ENCODE measurements at places on chromosomes 4 and X.

GRCh38 chr4:7722766-7723387 is 216.8 kb downstream of the AFAP1 start:
- no peak for DNase-seq

GRCh38 chr4:183347566-183347965 is 25.3 kb upstream of the CLDN24 start:
- no peak for DNase-seq

DNA sequence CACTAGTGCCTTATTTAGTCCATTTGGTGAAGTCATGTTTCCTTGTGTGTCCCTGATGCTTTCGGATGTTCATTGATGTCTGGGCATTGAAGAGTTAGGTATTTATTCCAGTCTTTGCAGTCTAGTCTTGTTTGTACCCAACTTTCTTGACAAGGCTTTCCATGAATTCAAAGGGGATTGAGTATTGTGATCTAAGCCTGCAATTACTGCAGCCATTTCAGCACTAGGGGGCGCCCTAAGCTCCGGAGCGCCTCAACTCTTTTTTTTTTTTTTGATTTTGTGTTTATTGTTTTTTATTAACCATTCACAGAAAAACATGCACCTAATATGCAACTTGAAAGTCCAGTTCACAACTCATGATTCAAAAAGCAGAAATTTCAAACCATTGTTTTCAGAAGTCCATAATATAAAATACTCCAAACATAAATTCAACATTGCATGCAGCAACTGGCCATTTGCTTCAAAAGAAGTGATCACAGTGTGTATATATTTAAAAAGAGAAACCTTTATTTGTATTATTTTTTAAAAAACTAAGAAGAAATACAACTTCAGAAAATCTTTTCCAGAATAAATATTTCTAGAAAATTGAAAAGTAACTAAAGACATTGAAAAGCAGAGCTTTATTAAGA is 59.2 kb downstream of the PTPN13 start:
- no peak for DNase-seq

- no peak for DNase-seq
These were observed 2.9 kb downstream of the TMSB4X start for GRCh38 chrX:12977761-12978204.

DNA sequence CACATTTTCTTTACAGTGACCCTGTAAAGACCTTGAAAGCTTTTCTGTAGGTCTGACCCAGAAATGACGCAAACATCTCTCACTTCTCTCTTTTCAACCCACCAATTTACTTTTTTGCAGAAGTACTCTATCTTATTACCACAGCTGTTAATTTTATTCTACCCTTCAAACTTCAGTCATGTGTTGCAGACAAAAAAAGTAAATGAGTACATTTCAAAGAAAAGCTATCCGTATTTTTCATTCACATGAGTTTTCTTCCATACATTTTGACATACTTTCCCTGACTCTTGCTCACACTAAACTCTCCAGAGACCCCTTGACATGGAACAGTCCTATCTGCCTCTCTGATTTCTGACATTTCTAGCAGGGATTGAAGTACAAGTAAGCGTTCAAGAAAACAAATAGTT is 51.7 kb downstream of the SLC7A11 start:
- DNase-seq, result no peak

- DNase-seq, result no peak
These were observed 591 bp upstream of the ACSL4 start for GRCh38 chrX:109733613-109734083.

GRCh38 chrX:137747244-137748043 is 181.5 kb downstream of the ZIC3 start:
- DNase-seq, result no peak

DNA sequence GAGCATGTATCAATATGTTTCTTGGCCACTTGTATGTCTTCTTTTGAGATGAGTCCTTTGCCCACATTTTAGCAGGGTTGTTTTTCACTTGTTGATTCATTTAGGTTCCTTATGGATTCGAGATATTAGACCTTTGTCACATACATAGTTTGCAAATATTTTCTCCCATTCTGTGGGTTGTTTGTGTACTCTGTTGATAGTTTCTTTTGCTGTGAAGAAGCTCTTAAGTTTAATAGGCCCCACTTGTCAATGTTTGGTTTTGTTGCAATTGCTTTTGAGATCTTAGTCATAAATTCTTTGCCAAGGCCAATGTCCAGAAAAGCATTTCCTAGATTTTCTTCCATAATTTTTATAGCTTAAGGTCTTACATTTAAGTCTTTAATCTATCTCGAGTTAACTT is 280.7 kb upstream of the GALNT7 start:
- no peak for DNase-seq

GRCh38 chrX:13311560-13311959 is 8.3 kb downstream of the ATXN3L start:
- no peak for DNase-seq

- no peak for DNase-seq
These were observed 911.8 kb downstream of the CENPC start for GRCh38 chr4:66633477-66633876.

GRCh38 chr4:3371033-3372001 is 70.5 kb upstream of the HGFAC start:
- DNase-seq, result no peak

- no peak for DNase-seq
These were observed 326.5 kb downstream of the TEX13C start for GRCh38 chrX:125646195-125646594.

DNA sequence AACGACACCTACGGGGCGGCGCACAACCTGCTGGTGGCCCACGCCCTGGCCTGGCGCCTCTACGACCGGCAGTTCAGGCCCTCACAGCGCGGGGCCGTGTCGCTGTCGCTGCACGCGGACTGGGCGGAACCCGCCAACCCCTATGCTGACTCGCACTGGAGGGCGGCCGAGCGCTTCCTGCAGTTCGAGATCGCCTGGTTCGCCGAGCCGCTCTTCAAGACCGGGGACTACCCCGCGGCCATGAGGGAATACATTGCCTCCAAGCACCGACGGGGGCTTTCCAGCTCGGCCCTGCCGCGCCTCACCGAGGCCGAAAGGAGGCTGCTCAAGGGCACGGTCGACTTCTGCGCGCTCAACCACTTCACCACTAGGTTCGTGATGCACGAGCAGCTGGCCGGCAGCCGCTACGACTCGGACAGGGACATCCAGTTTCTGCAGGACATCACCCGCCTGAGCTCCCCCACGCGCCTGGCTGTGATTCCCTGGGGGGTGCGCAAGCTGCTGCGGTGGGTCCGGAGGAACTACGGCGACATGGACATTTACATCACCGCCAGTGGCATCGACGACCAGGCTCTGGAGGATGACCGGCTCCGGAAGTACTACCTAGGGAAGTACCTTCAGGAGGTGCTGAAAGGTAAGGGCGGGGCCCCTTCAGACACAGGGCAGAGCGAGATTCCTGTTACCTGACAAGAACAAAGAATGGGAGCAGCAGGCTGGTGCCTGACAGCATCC is 11.7 kb downstream of the RPL9 start:
- DNase-seq, result peak; percentile 70

DNA sequence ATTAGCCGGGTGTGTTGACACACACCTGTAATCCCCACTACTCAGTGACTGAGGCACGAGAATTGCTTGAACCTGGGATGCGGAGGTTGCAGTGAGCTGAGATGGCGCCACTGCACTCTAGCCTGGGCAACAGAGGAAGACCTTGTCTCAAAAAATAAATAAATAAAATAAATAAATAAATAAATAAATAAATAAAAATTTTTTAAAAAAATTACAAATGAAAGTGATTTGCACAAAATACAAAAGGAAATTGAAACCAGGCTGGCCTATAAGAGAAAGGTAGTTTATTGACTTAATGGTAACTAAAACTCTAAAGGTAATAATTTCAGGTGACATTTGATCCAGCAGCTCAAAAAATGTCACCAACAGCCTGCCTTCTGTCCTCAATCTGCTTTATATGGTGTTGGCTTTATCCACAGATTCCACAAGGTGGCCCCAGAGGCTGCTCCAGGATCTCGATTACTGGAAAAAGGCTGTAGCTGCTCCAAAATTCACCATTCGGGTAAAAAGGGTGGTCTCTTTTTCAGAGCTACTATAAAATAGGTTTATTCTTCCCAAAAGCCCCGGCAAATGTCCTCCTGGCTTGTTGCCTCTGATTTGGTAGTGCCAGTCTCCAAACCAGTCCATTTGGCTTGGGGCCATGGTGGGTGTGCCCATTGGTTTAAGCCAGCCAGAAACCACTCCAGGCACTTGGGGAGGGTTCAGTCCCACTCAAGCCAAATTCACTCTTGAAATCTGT is 61.4 kb upstream of the TRIM2 start:
- peak; percentile 83 for DNase-seq

GRCh38 chrX:40746521-40746920 is 11.2 kb upstream of the MED14 start:
- DNase-seq, result no peak

GRCh38 chr4:40349561-40350198 is 14.5 kb downstream of the CHRNA9 start:
- no peak for DNase-seq

GRCh38 chrX:131388293-131388692 is 99.2 kb upstream of the IGSF1 start:
- DNase-seq, result no peak

- no peak for DNase-seq
These were observed 306.5 kb downstream of the CAMK2D start for GRCh38 chr4:113455061-113455460.

DNA sequence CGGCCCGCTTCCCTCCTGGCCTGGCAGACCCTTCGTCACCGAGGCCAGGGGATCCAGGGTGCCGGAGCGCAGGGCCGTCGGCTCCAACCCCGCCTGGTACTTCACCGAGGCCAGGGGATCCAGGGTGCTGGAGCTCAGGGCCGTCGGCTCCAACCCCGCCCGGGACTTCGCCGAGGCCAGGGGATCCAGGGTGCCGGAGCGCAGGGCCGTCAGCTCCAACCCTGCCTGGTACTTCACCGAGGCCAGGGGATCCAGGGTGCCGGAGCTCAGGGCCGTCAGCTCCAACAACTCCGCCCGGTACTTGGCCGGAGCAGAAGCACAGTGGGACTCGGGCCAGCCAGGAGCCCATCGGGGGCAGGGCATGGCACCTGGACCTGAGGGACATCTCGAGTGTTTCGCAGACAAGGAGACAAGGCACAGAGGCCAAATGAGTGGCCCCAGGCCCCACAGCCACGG is 85.1 kb downstream of the FAM53A start:
- DNase-seq, result no peak

GRCh38 chr4:187294861-187295260 is 571.2 kb upstream of the FAT1 start:
- DNase-seq, result no peak

DNA sequence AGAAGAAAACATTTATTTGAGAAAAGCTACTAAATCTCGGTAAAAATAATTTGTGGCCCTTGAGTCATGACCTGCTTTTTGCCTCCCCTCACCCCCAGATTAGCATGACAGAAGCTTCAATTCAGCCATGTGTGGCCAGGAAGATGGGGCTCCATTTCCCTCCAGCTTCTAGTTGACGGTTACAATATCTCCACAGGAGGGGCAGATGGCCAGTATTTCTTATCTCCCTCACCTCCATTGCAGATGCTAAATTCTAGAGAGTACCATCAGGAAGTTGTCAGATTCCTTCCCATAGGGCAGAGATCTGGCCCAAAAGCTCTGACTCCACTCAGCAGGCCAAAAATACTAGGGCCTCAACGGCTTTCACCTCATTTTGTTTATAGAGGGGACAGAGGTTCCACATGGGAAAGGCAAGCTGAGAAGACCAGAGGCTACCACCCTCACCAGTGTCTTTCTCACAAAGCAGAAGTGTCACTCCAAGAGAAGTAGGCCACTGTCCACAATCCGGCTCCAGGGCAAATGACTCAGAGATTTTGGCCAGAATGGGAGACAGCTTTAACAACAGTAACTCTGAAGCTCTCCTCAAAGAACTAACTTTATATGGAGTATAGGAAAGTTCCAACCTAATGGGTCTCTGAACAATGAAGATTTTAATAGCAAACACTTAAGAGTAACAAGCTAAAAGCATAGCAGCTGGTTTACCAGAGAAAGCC is 108.3 kb downstream of the TBC1D19 start:
- DNase-seq, result no peak

DNA sequence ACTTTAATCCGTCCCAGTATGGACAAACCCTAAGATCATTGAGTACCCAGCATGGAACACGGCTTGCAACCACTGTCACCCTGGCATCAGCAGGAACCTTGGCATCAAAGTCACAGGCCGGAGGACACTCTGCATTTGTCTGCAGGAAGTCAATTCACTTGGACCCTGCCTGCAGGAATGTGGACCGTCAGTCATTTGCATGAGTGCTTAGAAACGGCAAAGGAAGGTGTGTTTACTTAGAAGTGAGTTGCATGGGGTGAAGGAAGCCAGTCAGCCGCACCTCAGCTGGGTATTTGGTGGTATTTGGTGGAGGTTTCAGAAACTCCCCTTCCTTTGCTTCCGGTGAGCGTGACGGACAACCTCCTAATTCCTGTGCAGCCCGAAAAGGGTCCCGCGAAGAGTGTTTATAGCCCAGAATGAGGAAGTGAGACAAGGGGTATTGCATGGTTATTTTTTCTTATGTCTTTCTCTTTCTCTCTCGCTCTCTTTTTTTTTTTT is 15.5 kb downstream of the P2RY8 start:
- no peak for DNase-seq
